ENCODE measurements at places on chromosomes 5 and 9. TPM values are rescaled to one million over a fixed set of nuclear protein-coding genes. Genes with fewer than 3 reads are reported as not detected.

DNA sequence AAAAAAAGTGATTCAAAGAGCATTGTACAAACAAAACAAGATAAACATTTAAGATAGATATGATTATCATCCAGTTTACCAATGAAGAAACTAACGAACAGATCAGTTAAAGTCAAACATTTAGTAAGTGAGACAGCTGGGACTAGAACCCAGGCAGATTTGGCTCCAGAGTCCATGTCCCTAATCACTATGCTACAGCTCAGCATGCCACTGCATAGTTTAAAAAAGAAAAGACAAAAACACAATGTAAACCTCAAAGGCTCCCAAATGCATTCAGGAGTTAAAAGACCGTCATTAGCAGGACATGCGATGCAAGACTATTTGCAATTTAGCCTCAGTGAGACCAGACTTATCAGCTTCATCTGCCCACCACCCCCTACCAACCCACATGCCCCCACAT, 36.8 kb downstream of the DENND1A start:
- DNase-seq, result no peak

Gene JMY
- 3.4 TPM for total RNA-seq

DNA sequence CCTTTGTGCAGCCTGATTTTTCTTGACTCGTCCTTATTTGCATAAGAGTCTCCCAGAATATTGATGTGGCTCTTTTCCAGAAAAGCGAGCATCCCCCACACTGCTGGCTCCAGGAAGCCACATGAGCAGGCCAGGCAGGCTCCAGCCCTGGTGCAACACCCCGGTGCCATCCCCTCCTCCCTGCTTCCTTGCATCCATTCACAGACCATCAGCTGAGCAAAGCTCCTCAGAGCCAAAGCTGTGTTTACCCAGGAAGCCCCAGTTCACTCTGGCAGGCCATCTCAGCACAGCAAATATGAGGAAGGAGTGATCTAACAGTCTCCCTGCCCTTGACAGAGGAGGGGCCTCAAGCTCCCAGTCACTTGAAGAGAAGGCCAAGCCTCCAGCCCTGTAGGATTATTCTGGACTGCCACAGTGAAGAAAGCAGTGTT, 34.4 kb downstream of the INSYN2B start:
- peak; percentile 63 for DNase-seq

GRCh38 chr9:72932619-72933018, 20.2 kb downstream of the ALDH1A1 start:
- DNase-seq, result no peak

Gene KCNV2
- not detected for total RNA-seq

- no peak for DNase-seq
These were observed 132.2 kb upstream of the ASTN2 start for GRCh38 chr9:117546894-117547678.

DNA sequence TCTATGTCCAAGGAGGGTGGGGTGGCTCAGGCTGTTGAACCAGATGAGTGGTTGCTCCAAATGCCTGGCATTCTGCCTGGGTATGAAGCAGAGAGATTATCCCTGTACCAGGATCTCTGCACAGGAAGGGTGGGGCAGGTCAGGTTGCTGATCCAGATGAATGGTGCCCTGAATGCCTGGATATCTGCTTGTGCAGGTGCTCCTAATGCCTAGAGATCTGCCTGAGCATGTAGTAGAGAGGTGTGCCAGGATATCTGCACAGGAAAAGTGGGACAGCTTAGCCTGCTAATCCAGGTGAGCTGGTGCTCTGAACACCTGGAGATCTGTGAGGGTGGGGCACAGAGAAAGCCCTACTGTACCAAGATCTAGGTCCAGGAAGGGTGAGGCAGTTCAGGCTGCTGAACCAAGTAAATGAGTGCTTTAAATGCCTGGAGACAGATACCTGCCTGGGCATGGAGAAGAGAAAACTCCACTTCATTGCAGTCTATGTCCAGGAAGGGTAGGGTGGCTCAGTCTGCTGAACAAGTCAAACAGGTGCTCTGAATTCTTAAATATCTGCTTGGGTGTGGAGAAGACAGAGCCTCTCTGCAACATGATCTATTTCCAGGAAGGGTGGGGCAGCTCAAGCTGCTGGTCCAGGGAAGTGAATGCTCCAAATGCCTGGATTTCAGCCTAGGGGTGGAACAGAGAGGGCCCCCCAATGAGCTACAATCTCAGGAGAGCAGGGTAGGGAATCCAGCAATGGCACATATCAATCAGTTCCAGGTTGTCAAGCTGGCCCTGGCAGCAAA, 189.4 kb upstream of the DMRTA1 start:
- DNase-seq, result no peak

- no peak for DNase-seq
These were observed 785.4 kb downstream of the NR2F1-AS1 start for GRCh38 chr5:92795633-92796032.

- no peak for DNase-seq
These were observed 13.9 kb upstream of the RIC1 start for GRCh38 chr9:5614985-5615384.

Gene OR2K2
- total RNA-seq, result not detected

GRCh38 chr5:102789469-102789868, 34.4 kb downstream of the PAM start:
- DNase-seq, result no peak

DNA sequence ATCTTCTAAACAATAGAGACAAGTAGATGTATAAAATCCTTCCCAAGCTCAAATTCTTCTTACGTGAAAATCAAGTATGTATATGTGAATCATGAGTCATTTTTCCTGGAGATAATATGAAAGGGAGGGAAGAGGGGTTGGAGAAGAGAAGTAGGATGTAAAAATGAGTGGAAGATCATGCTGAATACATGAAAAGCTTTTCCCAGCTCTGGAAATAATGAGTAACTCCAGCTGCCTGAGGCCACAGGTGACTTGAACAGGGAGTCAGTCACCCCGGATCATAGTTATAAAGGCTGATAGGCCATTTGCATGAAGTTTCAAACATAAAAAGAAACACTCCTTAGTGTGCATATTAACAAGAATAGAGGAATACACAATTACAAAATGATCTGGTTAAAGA, 486.7 kb downstream of the EFNA5 start:
- DNase-seq, result no peak

Gene PAEP
- not detected for total RNA-seq

Gene TNFSF8
- total RNA-seq, result not detected

Gene PPIC
- total RNA-seq, result 48.2 TPM

- DNase-seq, result peak; percentile 95
These were observed 32.9 kb upstream of the MAN2A1 start for GRCh38 chr5:109656829-109657228.

DNA sequence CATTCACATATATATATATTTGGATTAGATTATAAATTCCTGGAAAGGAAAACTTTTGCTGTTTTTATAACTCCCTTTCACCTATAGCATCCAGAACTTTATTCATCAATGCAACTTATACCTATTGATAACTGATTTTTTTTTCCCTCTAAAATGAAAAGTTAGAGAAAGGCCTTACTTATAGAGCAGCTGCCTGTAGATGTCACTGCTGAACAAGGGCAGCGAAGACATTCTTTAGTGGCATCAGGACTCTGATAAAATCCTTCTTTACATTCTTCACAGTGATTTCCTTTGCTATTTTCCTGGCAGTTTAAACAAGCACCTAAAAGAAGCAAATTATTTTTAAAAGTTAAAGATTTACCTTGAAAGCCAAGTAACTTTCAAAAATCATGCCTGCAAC, 32.3 kb upstream of the CDK5RAP2 start:
- DNase-seq, result no peak

Gene PFN3
- not detected for total RNA-seq

Gene C5orf52
- total RNA-seq, result not detected

Gene DOCK8
- not detected for total RNA-seq

Gene PCDHGA6
- 1.3 TPM for total RNA-seq

DNA sequence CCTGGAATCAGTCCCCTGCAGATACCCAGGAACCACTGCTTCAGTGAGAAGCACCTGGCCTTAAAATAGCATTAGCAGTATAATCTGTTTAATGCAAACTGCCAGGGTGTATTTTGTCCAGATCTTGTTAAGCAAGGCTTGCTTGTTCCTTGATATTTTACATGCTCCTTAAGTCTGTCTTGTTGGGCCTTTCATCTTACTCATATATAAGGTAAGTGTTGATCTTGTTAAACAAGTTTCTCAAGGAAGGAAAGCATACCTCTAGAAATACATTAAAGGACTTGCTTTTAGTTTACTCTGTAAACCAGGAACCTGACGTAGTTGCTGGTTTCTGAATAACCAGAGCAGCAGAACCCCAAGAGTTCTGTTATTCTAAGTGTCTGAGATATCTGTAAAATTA, 13.7 kb downstream of the HSPA4 start:
- DNase-seq, result no peak

DNA sequence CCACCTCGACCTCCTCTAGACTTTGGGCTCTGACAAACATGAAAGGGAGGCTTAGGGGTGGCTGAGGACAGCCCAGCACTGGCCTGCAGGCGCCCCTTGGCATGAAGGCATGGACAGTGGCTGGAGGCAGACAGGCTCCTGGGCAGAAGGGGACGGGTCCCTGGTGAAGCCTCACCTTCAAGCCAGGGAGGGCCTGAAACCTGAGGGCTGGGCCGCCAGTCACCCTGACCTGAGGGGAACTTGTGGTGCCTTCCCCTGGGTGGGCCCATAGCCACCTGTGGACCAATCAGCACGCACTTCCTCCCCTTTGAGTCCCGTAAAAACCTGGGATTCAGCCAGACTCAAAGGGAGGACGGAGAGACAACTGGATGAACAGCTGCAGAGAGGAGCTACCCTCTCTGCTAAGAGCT, 90.4 kb upstream of the PUM3 start:
- DNase-seq, result no peak

- no peak for DNase-seq
These were observed 102.1 kb upstream of the DMRT1 start for GRCh38 chr9:739362-739761.

Gene ANXA2R
- total RNA-seq, result 3.2 TPM

- DNase-seq, result peak; percentile 26
These were observed 185.4 kb downstream of the GABBR2 start for GRCh38 chr9:98523231-98523901.

DNA sequence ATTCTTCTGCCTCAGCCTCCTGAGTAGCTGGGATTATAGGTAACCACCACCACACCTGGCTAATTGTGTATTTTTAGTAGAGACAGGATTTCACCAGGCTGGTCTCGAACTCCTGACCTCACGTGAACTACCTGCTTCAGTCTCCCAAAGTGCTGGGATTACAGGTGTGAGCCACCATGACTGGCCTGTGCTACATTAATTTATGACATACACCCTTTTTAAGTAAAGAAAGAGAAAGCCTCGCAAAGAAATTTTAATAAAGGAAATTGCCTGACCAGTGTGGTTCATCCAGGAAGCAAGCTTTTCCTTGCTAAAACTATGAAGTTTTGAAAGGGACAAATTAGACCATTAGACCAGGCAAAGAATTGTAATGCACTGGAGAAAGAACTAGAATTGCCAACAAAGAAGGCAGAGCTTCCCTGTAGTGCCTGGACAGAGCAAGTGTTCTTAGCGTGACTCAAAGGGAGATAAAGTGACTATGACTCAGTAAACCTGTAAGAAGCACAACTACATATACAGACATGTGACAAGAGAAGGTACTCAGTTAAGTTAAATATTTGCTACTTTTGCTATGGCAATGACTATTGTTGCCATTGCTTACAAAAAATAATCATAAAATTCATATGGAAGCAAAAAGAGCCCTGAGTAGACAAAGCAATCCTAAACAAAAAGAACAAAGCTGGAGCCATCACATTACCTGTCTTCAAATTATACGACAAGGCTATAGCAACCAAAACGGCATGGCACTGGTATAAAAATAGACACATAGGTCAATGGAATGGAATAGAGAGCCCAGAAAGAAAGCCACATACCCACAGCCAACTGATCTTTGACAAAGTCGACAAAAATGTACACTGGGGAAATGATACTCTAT, 54.6 kb downstream of the FYB1 start:
- DNase-seq, result no peak

DNA sequence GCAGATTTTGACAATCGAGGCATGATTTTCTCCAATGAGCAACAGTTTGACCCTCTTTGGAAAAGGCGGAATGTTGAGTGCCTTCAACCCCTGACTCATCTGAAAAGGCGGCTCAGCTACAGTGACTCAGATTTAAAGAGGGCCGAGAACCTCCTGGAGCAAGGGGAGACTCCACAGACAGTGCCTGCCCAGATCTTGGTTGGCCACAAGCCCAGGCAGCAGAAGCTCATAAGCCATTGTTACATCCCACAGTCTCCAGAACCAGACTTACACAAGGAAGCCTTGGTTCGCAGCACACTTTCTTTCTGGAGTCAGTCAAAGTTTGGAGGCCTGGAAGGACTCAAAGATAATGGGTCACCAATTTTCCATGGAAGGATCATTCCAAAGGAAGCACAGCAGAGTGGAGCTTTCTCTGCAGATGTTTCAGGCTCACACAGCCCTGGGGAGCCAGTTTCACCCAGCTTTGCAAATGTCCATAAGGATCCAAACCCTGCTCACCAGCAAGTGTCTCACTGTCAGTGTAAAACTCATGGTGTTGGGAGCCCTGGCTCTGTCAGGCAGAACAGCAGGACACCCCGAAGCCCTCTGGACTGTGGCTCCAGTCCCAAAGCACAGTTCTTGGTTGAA, 13.6 kb downstream of the PTPDC1 start:
- DNase-seq, result peak; percentile 93

DNA sequence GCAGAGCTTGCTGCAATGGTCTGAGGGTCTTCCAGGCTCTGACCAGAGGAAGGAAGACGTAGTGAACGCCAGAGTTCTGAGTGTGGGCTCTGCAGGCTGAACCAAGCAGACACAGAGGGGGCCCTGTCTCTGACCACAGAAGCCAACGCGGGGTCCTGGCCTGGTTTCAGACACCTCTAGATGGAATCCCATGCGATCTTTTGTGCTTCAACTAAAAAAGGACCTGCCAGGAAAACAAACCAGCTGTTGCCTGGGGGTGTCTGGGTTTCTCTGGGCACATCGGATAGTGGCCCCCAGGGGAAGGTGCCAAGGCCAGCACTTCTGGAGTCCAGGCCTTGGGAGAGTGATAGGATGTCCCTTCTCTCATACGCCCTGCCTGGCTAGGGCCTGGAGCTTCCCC, 12.9 kb downstream of the PRDM12 start:
- DNase-seq, result no peak

- no peak for DNase-seq
These were observed 117.2 kb downstream of the APBA1 start for GRCh38 chr9:69554945-69555344.

Gene GTF2H2C
- 32.7 TPM for total RNA-seq

All from RPMI7951 (cell line).